HCT116 (cell line): ENCODE measurements at places on chromosomes 11 and 22. TPM values are rescaled to one million over a fixed set of nuclear protein-coding genes. Genes with fewer than 3 reads are reported as not detected.

The XKR3 gene
- not detected for total RNA-seq

The CTTN gene
- total RNA-seq, result 249 TPM

The C1QTNF5 gene
- total RNA-seq, result not detected

The GTSE1 gene
- 46.1 TPM for total RNA-seq

The TBX10 gene
- total RNA-seq, result not detected

The TIGD3 gene
- 2.4 TPM for total RNA-seq

The CD248 gene
- total RNA-seq, result 0.32 TPM

The UBQLN3 gene
- not detected for total RNA-seq
